Spleen (tissue), 13 donors: ENCODE measurements at places on chromosomes 2 and 18. TPM values are rescaled to one million over a fixed set of nuclear protein-coding genes. Genes with fewer than 3 reads are reported as not detected.

ATP5F1A gene
- polyA plus RNA-seq: 283 TPM

LTBP1 gene
- polyA plus RNA-seq: 15.2 TPM

HTR2B gene
- polyA plus RNA-seq: 0.37 TPM

FBXO41 gene
- polyA plus RNA-seq: 4.8 TPM

NAT8 gene
- polyA plus RNA-seq: 0.14 TPM

- no peak overlapping the region for H3K27ac ChIP-seq
- no peaks in the 10 kb centered on the region for H3K27me3 ChIP-seq
- no peaks in the 10 kb centered on the region for H3K4me1 ChIP-seq
- no peak overlapping the region for H3K4me3 ChIP-seq
- DNase-seq: no peak
- no peaks in the 10 kb centered on the region for H3K36me3 ChIP-seq
These were observed 1103.2 kb upstream of the ZEB2 start for GRCh38 chr2:145623136-145623535.

GRCh38 chr2:48601349-48601748, 16.3 kb upstream of the GTF2A1L start:
- H3K27ac ChIP-seq: no peak overlapping the region
- H3K4me3 ChIP-seq: no peak overlapping the region
- no peaks in the 10 kb centered on the region for H3K4me1 ChIP-seq
- no peaks in the 10 kb centered on the region for H3K36me3 ChIP-seq
- H3K27me3 ChIP-seq: no peaks in the 10 kb centered on the region
- no peak for DNase-seq

DNA sequence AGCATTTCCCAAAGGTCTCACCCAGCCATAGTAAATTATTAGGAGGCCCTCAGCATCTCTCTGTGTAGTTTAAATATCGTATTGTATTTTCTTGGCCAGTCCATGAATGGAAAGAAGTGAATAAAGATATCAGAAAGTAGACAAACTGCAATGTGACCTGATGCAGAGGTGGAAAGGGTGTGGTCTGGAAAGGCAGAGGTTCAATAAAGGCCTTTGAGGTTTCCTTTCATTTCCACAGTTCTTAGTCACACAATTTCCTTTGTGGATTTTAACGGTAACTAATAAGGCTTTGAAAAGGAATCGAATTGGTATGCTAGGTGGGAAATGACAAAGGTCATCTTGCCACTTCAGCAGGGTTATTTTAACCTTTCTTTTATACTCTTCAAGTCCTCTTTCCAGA, 20.1 kb upstream of the WIPF1 start:
- H3K36me3 ChIP-seq: no peaks in the 10 kb centered on the region
- no peak overlapping the region for H3K4me3 ChIP-seq
- no peaks in the 10 kb centered on the region for H3K27me3 ChIP-seq
- H3K27ac ChIP-seq: peak overlapping the region; percentile 31

DNA sequence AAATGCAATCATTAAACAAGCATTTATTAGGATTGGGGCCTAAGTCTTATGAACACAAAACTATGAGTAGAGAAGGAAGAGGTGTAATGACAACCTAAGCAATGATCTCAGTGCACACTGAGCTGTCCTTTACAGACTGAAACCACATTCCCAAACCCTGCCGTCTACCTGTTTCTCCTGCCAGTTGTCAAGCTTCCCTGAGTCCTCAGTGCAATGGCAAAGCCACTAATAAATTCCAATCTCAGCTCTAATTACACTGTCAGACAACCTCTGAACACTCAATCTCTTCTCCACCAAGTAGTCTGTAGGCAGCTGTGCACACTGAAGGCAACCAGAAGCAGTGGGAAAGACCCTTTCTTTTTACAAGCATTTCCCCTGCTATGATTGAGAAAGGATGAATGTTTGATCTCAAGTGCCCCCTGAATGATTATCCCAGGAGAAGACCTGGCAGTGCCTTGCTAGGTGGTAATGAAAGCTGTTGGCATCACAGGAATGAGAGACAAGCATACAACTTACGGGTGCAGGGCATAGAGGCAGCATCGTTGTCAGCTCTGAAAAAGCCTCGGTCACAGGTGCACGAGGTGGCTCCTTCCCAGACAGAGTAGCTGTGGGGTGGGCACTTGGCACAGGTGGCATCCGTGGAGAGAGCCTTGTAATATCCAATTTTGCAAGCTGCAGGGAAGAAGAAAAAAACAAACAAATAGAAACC, 71.4 kb downstream of the EPHA4 start:
- H3K4me1 ChIP-seq: no peaks in the 10 kb centered on the region
- no peak for DNase-seq
- H3K36me3 ChIP-seq: no peaks in the 10 kb centered on the region

- no peak overlapping the region for H3K4me3 ChIP-seq
- no peak overlapping the region for H3K27ac ChIP-seq
- DNase-seq: no peak
- H3K27me3 ChIP-seq: no peaks in the 10 kb centered on the region
- H3K36me3 ChIP-seq: no peaks in the 10 kb centered on the region
These were observed 109.6 kb upstream of the SLC14A2 start for GRCh38 chr18:45505497-45506206.

- peaks cover 54% of the 10 kb centered on the region for H3K27me3 ChIP-seq
- H3K4me1 ChIP-seq: peaks cover 14% of the 10 kb centered on the region
- no peak overlapping the region for H3K4me3 ChIP-seq
- no peaks in the 10 kb centered on the region for H3K36me3 ChIP-seq
These were observed 13.8 kb upstream of the KIF1A start for GRCh38 chr2:240833724-240834285.

DNA sequence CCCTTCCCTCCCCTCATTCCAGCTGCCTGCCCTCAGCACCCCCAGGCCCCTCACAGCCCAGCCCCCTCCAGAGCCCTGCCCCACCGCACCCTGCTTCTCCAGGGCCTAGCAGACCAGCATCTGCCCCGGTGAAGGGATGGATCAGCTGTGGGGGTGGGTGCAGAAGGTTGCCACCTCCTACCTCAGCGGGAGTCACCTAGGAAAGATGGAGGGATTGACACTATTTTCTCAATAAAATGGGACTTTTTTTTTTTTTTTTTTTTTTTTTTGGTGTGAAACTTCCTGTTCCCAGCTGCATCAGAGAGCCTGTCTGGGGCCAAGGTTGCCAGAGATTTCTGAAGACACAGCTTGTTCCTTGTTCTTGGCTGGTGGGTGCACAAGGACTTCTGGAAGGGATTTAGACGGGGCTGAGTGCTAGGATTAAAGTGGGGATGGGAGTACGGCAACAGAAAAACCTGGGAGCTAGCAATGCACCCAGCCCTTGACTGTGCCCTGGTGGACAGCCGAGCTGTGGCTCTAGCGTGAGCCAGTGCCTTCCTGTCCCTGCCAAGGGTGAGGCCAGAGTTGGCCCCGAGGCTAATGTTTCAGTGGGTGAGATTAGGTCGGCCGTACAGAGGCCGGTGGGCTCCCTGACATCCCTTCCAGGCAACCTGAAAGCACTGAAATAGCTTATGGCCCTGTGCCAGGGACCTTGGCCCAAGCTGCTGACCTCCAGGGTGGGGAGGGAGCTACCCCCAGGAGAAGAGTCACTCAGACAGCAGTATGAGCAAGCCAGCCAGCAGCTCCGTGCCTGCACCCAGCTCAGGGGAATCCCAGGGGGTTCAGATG, 4.6 kb downstream of the B3GNT7 start:
- H3K4me3 ChIP-seq: no peak overlapping the region
- H3K4me1 ChIP-seq: peaks cover 4% of the 10 kb centered on the region
- no peak overlapping the region for H3K27ac ChIP-seq
- peak; percentile 73 for DNase-seq
- no peaks in the 10 kb centered on the region for H3K36me3 ChIP-seq
- no peaks in the 10 kb centered on the region for H3K27me3 ChIP-seq

DNA sequence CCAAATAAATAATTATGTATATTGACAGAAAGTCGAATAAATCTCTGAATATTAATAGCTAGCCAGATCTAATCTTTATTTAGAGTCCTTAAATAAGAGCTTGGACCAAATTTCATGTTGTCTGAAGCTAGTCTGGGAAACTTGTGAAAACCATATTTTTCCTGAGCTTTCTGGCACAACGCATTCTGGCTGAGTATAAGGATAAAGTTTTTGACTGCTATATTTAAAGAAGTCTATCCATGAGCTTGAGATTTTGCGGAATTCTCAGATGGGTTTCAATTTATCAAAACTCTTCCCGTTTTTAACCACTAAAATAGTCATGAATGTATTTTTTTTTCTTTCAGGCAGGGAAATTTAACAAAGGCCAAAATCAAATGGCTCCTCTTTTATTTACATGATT, 23.8 kb downstream of the FAP start:
- DNase-seq: no peak
- H3K27ac ChIP-seq: no peak overlapping the region
- H3K4me1 ChIP-seq: no peaks in the 10 kb centered on the region

DNA sequence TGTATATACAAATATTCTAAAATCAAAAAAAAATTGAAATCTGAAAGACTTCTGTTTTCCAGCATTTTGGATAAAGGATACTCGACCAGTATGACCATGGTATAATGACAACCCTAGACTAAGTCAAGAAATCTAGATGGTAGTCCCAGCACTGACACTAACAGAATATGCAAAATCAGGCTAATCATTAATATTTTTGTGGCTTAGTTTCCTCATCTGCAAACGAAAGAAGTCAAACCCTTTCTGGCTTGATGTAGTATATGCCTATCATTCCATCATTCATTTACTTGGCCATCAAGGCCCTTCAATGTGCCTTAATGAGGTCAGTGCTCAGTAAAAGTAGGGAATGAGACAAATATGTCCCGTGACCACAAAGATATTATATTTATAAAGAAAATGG, 83.5 kb downstream of the NCKAP5 start:
- no peaks in the 10 kb centered on the region for H3K4me1 ChIP-seq
- H3K27me3 ChIP-seq: no peaks in the 10 kb centered on the region
- H3K4me3 ChIP-seq: no peak overlapping the region
- DNase-seq: no peak
- no peaks in the 10 kb centered on the region for H3K36me3 ChIP-seq

- H3K4me1 ChIP-seq: peaks cover 20% of the 10 kb centered on the region
- H3K4me3 ChIP-seq: peak overlapping the region; percentile 77
- DNase-seq: no peak
- no peaks in the 10 kb centered on the region for H3K36me3 ChIP-seq
- no peaks in the 10 kb centered on the region for H3K27me3 ChIP-seq
These were observed 788 bp downstream of the ARMC9 start for GRCh38 chr2:231199219-231199618.

- DNase-seq: no peak
- no peaks in the 10 kb centered on the region for H3K4me1 ChIP-seq
- H3K4me3 ChIP-seq: no peak overlapping the region
These were observed 117.3 kb downstream of the WDSUB1 start for GRCh38 chr2:159169187-159169586.
